ENCODE measurements at places on chromosomes 2 and 18.

DNA sequence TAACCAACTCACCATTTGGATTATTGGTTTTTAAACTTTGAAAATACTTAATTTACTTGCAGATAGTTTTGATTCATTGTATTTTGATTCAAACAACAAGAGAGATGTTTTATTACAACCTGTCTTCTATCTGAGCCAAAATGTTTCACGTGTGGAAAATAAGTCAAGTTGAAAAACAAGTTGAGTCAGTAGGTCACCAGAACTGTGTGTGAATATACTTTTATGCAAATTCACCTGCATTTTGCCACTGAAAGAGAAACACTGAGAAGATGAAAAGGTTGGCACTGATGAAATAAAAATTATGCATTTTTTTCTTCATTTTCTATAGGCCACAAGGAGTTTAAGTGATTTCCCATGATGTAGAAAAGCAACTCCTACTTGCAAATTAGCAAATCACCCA is 68.3 kb downstream of the ICOS start:
- DNase-seq, result no peak

GRCh38 chr2:169562519-169562918 is 11.1 kb downstream of the FASTKD1 start:
- DNase-seq, result no peak

GRCh38 chr18:50190236-50190635 is 4.7 kb downstream of the MYO5B start:
- DNase-seq, result no peak

DNA sequence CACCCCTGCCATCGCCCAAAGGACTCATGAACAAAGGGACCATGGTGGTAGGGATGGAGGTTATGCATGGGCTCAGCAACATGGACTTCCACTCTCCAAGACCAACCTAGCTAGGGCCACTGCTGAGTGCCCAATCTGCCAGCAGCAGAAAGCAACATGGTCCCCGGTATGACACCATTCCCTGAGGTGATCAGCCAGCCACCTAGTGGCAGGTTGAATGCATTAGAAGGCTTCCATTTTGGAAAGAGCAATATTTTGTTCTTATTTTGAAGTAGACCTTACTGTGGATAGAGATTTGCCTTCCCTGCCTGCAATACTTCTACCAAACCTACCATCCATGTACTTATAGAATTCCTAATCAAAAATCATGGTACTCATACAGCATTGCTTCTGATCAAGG is 99.8 kb downstream of the METTL4 start:
- no peak for DNase-seq

- DNase-seq, result no peak
Observed at GRCh38 chr2:108906403-108907077, 82.5 kb downstream of the EDAR start.

DNA sequence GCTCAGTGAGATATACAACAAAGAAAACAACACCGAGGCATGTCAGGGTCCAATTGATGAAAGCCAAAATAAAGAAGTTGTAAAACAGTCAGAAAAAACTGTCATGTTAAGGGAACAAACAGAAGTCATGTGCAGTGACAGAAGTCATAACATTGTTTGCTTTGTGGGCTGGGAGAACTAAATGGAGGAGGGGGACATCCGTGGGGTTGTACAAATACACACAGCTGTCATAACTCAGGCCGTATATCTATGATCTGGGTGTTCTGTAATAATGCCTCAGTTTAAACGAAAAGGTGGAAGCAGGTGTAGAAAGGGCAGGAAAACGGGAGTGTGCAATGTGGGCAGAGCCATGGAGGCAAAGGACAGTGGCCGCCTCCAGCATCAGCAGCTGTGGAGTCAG is 27.3 kb downstream of the TIMM21 start:
- DNase-seq, result no peak

GRCh38 chr2:96241900-96242611 is 23.7 kb downstream of the TMEM127 start:
- DNase-seq, result peak; percentile 60

GRCh38 chr18:49168281-49168985 is 217.7 kb upstream of the SMAD7 start:
- DNase-seq, result no peak

DNA sequence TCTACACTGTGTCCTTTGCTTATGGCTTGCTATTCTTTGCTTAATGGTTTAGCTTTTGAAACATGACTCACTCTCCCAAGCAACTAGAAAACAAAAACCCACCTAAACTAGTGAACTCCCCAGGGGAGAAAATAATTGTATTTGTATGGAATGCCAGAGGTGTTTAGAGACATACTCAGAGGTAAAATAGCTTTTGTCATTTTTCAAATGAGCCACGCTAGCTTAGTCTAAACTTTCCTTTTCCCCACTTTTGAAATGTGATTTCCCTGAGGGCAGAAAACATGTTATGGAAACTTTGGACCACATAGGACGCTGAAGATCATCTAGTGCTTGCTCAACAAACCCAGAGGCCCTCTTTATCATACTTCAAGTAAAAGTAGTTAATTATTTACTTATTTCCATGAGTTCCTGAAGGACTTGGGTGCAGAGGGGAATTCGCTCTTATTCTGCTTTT is 16.5 kb upstream of the CYTIP start:
- DNase-seq, result no peak

GRCh38 chr18:32509111-32509510 is 38.4 kb upstream of the GAREM1 start:
- no peak for DNase-seq

DNA sequence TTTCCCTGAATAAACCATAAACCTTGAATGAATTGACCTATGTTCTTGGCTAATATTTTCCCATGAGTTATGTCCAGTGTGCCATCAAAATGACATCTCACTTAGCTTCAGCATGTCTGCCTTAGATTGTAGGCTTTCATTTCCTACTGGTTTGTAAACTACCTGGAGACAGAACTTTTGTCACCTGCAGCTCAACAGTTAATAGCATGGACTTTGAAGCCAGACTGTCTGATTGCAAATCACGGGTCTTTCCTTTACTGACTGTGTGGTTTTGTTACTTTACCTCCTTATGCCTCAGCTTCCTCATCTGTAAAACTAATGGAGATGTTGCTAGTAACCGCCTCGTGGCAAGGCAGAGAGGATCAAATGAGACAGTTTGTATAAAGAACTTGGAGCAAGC is 187.1 kb downstream of the SUCLG1 start:
- no peak for DNase-seq

- DNase-seq, result no peak
Observed at GRCh38 chr2:129004485-129004884, 685.8 kb upstream of the HS6ST1 start.

GRCh38 chr18:60147323-60147722 is 225.3 kb downstream of the MC4R start:
- DNase-seq, result no peak

DNA sequence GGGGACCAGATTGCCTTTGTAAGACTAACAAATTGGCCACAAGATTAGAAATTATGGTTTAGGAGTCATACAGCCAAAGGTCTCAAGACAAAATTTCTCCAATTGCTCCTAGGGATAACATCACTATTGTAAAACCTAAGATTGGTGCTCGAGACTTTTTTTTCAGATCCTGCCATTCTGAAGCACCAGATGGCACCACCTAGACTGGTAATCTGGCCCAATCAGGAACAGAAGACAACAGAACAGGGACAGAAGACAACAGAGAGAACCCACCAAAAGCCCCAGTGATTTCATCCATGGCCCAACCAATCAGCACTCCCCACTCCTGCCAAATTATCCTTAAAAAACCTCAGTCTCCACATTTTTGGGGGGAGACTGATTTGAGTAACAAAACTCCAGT is 66.8 kb downstream of the LINC00305 start:
- no peak for DNase-seq

DNA sequence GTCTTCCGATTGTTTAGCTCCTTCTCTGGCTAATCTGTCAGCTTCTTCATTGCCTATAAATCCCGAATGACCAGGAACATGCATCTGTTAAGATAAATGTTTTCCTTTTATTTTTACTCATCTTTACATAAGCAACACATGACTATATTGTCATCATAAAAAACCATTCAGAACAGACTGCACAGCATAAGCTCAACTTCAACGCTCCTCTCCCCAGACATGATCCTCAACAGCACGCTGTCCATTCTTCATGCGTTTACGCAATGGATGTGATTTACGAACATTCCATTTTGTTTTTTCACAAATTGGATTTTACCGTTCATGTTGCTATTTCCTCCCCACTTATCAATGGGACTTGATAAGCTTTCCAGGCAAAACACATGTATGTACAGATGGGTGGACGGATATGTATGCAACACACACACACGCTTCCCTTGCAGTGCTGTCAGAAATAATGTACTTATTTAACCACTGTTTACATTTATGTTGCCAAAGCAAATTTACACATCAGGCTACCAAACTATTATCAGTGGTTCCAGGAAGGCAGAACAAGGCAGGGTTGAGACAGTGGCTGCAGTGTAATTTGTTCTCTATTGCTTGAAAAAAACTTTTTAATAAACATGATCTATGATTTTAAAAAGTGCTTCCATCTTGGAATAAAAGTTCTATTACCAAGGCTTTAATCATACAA is 12.2 kb downstream of the RNASEH1 start:
- DNase-seq, result no peak

- no peak for DNase-seq
Observed at GRCh38 chr18:44579745-44580144, 100.9 kb upstream of the SETBP1 start.

- DNase-seq, result no peak
Observed at GRCh38 chr18:48027401-48027963, 97.0 kb upstream of the SMAD2 start.

DNA sequence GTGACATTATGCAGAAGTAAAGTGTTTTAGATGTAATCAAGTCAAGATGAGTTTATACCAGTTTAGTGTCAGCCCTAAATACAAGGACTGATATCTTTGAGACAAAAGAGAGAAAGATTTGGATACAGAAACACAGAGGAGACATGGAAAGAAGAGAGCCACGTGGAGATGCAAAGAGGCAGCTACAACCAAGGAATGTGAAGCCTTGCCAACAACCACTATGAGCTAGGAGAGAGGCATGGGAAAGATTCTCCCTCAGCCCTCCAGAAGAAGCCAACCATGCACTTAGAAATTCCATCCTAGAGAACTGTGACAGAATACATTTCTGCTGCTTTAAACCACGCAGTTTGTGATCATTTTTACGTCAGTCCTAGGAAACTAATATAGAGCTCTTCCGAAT is 217.2 kb downstream of the DOK6 start:
- DNase-seq, result no peak

DNA sequence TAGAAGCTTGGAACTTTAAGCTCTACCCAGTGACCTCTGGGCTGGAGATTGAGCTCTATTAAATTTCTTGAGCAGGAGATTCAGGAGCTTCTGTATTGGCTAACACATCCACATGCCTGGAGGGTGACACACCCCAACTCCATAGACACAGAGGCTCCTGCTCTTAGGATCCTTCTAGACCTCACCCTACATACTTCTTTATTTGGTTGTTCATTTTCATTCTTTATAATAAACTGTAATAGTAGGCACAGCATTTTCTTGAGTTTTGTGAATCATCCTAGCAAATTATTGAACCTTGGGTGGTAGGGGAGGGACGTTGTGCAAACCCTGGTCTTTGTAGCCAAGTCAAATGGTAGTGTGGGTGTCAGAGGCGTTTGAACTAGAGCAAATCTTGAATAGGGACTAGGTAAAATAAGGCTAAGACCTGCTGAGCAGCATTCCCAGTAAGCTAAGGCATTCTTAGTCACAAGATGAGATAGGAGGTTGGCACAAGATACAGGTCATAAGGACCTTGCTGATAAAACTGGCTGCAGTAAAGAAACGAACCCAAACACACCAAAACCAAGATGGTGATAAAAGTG is 323.8 kb upstream of the GALNT5 start:
- DNase-seq, result no peak

GRCh38 chr2:176582990-176583481 is 313.8 kb downstream of the MTX2 start:
- no peak for DNase-seq

GRCh38 chr18:23143016-23143814 is 7.9 kb downstream of the CABLES1 start:
- DNase-seq, result no peak

DNA sequence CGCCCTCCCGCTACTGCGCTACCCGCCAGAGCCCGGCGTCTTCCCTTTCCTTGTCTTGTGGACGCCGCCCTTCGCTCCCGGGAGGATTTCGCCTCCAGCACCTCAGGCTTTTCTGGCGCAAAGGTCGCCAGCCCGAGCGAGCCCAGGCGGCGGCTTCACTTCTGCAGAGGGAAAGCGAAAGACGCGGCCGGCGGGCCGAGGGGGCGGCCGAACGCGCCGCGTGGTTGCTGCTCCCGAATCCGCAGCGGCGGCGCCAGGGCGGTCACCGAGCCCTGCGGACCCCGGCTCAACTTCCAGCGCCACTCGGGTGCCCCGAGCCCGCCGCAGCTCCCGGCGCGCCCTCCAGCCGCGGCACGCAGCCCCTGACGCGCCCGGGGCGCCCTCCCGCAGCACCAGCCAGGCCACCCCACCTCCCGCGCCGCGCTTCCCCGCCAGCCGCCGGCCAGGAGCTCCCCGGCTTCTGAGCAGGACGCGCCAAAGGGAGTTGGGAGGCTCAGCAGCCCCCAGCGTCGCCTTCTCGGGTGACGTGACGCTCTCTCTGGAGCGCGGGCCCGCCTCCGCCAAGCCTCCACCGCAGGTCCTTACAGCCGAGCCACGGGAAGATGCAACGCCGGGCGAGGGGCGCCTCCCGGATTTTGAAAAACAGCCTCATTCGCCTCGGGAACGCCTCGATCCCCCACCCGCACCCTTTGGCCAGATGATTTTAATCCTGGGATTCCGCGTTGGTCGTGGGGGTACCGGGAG is 84.9 kb upstream of the EPB41L3 start:
- DNase-seq, result no peak

DNA sequence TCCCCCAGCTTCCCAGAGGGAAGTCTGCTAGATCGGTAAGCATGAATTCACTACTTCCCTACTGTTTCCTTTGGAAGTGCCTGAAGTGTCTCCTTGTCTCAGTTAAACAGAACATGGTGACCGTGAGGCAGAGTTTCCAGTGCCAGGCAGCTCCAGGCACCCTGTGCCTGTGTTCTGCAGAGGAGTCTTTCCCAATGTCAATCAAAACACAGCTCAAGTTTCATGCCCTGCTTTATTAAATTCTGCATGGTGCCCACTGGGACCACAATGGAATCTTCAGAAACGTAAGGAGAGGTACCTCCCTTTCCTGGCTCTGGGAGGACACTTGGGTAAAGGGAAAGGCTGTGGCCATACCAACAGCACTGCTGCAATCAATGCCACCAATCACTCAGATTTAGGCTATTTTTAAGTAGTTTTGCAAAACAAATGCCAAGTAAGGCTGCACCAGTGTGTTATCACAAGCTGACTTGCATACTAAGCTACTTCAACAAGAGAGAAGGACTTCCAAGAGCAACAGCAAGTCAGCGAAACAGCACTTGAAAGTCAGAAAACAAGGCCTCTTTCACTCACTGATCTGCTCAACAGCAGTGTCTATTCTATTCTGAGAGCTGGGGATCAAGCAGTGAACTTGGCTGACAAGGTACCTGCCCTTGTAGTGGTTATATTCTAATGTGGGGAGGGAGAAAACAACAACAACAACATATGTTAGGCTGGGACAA is 14.9 kb downstream of the LPIN2 start:
- no peak for DNase-seq
